MM.1S (cell line): ENCODE measurements at places on chromosomes 7 and 10.
A peak's percentile ranks its signal among the peaks of the same experiment; 100 is the strongest.

DNA sequence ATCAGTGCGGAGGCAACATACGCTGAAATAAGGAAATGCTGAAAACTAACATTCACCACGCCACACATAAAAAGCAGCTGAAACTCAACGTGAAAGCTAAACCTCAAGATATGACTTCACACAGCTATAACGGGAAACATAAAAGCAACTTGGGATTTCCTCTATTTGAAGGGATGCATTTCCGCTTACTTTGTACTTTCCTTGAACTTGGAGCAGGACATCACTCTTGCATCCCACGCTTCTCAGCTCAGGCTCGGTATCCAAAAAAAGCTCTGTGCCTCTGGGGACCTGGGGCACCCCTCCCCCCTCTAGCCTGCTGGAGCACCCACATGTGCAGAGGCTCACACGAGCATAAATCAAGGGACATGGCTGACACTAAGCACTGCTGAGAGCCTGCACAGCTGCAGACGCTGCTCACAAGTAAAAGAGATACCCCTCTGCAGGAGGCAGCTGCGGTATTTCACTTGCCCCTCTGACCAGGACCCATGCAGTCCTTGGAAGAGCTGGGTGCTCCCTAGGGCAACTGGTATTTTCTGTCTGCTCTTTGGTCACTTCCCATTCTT, 34.2 kb downstream of the PARD3 start:
- peak; percentile 79 for DNase-seq

DNA sequence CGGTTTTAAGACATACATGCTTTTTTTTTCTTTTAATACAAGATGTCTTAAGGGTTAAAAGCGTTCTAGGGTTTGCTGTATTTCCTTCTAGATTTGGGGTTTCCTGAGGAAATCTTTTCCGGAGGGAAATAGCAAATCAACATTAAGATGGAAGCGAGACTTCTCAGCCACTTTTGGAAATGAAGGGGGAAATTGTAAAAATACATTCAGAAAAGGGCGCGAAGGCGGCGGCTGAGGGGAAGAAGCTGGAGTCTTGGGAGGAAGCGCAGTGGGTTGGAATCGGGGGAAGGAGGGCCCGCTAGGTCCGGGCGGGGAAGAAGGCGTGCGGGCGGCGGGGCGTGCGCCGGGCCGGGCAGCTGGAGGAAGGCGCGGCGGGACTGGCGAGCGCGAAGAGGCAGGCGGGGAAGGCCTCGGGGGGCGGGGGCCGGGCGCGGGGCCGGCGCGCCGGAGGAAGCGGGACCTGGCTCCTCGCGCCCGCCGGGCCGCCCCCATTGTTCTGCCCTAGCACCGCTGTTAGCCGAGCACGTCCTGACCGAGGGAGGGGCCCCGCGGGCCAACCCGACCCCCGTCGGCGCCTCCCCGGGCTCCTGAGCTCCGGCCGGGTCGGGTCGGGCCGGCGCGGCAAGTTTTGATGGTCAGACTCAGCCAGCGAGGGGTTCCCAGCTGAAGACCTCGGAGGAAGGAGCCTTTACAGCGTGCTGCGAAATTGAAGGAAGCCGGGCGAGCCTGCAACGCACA, 1.5 kb upstream of the SKIDA1 start:
- peak; percentile 51 for DNase-seq

- no peak for DNase-seq
Observed at GRCh38 chr10:98047009-98047741, 16.8 kb upstream of the CRTAC1 start.

DNA sequence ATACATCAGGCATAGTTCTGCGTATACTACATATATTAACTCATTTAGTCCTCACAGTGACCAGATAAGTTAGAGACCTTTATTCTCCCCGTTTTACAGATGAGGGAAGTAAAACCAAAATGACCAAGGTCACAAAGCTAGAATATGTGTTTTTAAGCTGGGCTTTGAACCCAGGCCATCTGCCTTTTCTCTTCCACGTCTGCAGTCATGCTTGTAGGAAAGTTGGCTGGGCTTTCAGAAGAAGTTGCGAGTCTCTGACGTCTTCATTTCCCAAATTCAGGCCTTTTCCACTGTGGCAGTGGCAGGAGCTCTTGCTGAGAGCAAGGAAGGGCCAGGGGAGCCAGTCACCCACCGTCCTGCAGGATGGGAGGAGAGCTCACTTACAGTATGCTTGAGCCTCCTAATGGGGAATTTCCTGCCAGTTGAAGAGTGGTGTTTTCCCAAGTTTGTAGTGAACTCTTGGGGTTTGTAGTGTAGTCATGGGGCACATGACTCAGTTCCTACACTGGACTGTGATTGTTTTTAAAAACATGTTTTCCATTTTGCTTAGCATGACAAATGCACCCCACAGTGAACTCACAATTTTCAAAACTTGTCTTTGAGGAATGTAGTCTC, 34.2 kb downstream of the CYP17A1 start:
- no peak for DNase-seq

GRCh38 chr7:69994886-69995542, 396.7 kb downstream of the AUTS2 start:
- DNase-seq: no peak

DNA sequence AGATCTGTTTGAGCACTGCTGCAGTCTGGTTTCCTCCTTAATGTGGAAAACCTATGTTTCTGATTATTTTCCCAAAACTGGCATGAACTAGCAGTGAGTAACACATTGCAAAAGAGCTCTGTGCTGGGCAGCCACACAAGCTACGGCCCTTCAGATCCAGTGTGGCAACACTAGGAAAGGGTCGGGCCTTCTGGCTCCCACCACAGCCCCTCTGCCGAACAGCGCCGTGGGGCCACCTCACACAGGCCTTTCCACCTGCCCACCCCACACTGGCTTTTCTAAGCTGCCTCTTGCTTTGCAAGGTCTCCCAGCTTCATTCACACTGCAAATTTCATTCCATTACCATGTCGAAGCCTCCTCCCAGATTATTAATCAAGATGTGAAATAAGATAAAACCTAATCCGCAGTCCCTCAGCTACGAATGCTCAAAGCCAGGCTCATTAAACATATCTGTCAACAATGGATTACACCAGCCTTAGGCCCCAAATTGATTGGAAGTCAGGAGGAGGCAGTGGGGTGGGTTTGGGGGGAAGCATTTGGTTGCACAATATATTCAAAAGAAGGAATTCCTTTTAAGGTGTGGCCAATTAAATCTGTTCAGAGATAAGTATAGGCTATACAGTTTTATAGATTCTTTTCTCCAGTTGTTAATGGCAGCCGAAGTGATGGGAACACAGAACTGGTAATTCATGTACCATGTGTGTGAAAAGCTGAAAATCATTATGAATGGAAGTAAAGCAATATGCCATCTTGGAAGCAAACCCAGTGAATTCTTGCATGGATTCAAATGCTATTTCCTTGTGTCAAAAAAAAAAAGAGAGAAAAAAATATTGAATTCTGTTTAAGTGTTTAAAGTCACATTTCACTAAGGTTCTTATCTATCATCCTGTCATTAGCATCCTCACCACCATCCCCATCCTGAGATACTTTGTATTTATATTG, 223.7 kb downstream of the MTERF1 start:
- DNase-seq: no peak

- no peak for DNase-seq
Observed at GRCh38 chr7:141646826-141647480, 55.0 kb downstream of the DENND11 start.

GRCh38 chr10:58030208-58030607, 237.5 kb downstream of the IPMK start:
- DNase-seq: no peak

- DNase-seq: no peak
Observed at GRCh38 chr10:372566-372965, 237.3 kb downstream of the ZMYND11 start.

DNA sequence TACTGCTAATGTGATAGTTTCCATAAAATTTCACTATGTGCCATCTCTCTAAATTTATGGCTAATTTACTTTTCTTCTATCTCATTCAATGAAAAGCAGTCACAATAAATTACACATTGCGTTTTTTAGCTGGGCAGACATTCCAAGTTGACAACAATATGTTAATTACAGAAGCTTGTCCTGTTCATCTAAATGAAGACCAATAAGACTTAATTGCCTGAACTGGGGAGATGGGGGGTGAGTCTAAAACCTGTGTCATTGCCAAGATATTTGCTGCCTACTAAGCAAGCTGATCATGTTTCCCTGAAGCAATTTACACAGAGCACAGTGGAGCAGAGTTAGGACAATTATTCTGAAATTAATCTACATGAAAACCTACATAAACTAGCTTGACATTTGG, 89.3 kb upstream of the ADRB1 start:
- no peak for DNase-seq

GRCh38 chr10:5088703-5089261, 5.4 kb upstream of the AKR1C3 start:
- no peak for DNase-seq

DNA sequence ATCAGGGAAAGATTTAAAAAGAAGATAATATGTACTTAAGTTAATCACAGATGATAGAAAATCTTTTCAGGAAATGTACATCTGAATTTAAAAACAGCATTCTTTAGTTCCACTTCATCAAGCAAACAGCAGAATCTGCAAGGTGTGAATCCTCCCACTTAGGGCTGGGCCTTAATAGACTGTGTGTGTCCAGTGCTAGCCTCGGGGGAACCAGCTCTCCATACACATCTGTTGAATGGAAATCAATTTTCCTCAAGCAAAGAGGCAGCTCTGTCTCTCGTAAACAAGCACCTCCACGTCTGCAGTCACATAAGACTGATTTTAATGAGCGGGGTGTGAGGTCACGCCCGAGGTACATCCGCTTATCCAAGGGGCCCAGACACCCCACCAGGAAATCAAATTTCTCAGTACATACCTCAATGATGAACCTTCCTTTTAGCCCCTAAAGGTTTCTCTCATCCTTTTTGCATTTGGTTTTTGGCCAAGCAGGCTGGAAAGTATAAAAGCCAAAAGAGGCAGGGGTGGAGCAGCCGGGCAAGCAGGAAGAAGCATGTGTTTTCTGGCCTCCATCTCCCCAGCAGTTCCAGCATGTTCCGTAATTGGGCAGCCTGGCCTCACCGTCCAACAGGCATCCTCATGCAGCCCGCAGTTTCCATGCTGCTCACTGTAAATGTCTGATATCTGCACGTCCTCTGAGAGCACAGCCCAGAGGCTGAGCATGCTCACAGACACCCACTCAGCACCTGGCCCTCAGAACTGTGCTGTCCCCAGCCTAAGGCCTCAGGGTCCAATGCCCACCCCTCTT, 131.3 kb downstream of the GLI3 start:
- no peak for DNase-seq

- no peak for DNase-seq
Observed at GRCh38 chr7:106201164-106201563, 83.6 kb downstream of the NAMPT start.

DNA sequence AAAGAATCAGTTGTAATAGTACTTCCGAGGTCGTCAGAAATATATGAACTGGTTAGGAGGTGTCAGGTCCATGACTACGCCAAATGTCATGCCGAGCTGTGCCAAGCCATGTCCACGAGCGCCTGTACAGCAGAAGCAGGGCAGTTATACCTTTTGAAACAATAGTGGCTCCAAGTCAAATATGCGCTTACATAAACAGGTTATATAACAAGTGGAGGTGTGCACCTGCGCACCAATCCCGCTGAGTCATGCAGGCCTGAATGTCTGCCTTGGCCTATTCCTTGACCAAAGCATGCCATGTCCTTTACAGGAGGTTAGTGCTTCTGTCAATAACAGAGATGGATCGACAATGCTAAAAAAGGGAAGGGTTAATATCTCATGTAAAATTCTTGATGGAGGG, 21.3 kb upstream of the TRUB1 start:
- DNase-seq: no peak

DNA sequence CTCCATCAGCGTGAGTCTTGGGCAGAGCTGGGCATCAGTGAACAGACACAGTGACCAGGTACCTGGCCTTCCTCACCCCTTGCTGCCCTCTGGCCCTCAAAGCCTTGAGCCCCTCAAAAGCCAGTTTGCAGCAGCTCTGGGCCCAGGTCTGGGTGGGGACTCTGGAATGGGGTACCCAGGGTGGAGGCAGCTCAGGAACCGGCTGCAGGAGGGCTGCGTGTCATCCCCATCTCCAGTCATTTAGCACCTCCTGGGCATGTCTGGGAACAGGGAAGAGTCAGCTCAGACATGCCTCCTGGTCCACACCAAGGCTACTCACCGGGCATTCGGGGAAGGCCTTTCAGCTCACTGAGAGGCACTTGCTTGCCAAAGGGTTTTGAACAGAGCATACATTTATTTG, 503.3 kb downstream of the TCERG1L start:
- DNase-seq: no peak

GRCh38 chr7:82317760-82318159, 125.8 kb downstream of the CACNA2D1 start:
- no peak for DNase-seq

DNA sequence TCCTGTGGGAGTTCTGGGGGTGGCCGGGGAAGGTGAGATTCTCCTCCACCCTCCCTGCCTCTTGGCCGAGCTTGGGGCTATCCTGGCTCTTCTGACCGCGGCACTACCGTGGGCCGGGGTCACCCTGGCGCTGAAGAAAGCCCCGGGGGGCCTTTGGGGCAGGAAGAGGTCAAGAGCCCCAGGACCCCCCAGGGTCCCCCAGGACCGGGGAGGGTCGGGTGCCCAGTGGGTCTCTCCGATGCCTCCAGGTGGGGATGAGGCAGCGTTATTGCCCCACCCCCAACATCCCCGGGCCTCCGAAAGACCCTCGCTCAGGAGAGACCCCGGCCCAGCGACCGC, 439 bp upstream of the KNDC1 start:
- DNase-seq: no peak

GRCh38 chr7:16891338-16891737, 9.6 kb upstream of the AGR3 start:
- DNase-seq: peak; percentile 58

GRCh38 chr7:48691788-48692187, 232.6 kb upstream of the CDC14C start:
- DNase-seq: no peak

DNA sequence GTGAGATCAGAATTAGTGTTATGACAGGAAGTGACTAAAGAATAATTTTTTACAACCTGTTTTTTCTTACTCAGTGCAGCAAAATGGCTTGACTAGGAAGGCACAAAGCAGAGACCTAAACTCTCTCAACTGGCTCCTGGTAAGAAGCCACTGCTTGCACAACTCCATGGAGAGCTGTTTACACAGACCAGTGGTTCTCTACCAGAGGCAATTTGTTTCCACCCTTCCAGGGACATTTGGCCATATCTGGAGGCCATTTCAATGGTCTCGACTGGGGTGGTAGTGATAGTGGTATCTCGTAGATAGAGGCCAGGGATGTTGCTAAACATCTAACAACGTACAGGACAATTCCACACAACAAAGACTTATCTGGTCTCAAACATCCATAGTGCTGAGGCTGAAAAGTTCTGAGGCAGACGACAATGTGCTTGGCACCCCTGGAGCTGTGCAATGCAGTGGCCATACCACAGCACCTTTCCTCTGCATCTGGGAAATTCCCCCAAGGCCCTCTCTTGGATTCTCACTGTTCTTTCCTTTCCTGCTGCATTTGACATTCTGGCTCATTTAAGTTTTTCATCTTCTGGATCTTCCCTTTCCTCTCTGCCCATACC, 105.4 kb upstream of the LAMB4 start:
- DNase-seq: no peak

GRCh38 chr10:31587691-31588090, 268.7 kb downstream of the ZEB1 start:
- DNase-seq: no peak
